Glutamatergic neuron (in vitro differentiated cells): ENCODE measurements at places on chromosomes 2 and 18.

DNA sequence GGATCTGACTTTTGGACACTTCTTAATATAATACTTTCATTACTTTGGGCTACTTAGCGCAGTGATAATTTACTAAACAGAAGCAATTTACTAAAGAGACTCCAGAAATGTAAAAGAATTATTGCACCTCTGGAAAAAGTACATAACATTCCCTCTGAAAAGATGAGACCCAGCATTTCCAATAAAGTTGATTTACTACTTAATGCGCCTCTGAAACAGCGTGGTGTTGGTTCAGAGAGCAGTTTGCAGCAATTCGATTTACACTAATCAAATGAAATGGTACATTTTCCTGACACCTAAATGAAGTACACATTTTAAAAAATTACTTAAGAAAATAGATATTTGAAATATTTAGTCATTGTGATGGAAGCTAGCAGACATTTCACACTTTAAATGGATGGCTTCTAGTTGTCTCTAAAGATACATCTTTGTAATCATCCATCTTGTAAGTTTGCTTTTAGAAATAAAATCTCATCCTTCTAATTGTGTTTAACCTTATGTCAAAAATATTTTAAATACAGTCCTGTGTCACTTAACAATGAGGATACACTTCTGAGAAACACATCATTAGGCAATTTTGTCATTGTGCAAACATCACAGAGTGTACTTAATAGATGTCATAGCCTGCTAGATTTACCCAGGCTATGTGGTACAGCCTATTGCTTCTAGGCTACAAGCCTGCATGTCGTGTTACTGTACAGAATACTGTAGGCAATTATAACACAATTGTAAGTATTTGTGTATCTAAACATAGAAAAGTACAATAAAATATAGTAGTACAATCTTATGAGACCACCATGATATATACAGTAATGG lies 284.6 kb upstream of the UBE2E3 start:
- no peak for DNase-seq

- peak; percentile 53 for DNase-seq
Observed at GRCh38 chr2:56185582-56186046, 1.8 kb downstream of the CCDC85A start.

DNA sequence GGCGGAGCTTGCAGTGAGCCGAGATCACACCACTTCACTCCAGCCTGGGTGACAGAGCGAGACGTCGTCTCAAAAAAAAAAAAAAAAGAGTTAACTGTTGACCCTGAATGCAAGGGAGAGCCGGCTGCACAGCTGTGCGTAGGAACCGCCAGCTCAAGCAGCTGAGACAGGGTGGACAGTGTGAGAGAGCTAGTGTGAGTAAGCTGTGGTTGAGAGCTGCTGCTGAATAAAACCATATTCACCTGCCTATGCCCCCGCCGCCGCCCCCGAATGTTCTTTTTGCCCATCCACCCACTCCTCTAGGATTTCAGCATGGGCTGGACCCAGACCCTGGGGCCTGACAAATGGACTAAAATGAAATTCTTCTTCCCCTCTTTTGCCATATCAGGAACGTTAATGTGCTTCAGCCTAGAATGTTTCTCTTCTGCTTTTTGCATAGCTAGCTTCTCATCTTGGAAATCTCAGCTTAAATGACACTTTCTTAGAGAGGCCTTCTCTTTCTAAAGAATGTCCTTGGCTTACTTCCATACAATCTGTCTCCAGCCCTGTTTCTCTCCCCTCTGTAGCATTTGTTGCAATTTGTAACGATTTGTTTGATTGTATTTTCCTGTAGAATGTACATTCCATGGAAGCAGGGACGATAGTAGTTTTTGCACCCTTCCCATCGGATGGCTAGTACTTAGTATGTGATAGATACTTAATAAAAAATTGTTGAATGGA lies 142.7 kb downstream of the KLHL14 start:
- DNase-seq, result no peak

- DNase-seq, result no peak
Observed at GRCh38 chr2:234133004-234133403, 82.5 kb downstream of the SPP2 start.

DNA sequence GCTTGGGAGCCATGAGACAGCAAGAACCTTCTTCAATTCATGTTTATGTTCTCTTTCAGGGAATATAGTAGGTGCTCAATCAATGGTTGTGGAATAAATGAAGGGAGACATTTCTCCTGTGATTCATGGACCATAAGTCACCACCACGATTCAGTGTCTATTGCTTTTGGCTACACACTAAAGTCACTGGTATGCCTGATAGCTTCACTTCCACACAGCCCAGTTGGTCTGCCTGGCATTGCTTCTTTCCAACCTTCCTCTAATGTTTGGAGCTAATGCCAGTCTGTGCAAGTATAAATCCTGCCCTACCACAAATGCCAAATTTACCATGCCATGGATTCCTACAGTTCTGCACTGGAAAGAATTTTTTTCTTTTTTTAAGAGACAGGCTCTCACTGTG lies 1.3 kb upstream of the CXCR1 start:
- no peak for DNase-seq

DNA sequence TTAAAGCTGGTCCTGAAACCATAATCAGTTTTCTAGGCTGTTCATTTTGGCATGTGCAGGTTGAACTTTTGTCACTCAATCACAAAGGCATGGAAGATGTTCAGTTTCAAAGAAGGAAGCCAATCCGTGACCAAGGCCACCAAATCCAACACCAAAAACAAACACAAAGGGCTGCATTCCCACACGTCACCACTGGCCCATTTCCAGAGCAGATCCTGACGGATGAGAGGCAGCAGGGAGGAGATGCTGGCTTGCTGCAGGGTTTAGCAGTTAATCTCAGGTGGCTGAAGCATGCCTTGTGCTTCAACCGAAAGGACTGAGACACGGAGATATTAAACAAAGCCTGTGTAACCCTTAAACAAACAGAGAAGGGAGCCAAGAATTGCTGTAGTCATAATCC lies 191.9 kb upstream of the CTAGE1 start:
- DNase-seq, result no peak

DNA sequence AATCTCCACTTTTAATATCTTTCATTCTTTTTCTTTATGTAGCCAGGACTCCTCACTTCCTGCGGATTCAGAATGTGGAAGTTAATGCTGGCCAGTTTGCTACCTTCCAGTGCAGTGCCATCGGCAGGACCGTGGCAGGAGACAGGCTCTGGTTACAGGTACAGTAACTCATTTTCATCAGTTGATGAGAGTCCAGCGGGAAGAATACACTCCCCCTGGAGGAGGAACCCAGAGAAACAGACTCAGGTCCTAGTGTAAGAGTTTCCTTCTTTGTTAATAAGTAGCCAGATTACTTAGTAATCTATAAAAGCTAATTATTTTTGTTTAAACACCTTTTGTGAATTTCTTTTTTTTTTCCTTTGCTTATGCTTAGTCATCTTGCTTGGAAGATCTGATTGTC lies 359.4 kb downstream of the PTPRM start:
- no peak for DNase-seq

DNA sequence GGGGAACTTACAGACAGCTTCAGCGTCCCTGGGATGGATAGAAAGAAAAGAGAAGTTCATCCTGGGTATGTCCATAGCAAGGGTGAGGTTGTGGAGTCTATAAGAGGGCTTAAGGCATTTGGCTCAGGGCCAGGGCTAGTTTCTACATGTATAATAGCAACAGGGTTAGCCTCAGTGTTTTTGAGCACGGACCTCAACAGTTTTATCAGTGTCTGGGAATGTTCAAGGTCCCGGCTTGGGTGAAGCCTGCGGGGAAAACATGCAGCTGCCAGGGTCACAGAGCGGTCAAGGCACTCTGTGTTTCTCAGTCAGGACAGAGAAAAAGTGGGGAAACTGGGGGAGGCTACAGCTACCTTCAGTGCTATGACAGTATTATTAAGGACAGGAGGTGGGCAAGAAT lies 427.7 kb upstream of the HS6ST1 start:
- no peak for DNase-seq

- no peak for DNase-seq
Observed at GRCh38 chr2:201182650-201183364, at the start of gene CASP10. Gene CASP10 (plus strand): TSS chr2:201183141. CDS start chr2:201185778, 2,637 bp downstream.

DNA sequence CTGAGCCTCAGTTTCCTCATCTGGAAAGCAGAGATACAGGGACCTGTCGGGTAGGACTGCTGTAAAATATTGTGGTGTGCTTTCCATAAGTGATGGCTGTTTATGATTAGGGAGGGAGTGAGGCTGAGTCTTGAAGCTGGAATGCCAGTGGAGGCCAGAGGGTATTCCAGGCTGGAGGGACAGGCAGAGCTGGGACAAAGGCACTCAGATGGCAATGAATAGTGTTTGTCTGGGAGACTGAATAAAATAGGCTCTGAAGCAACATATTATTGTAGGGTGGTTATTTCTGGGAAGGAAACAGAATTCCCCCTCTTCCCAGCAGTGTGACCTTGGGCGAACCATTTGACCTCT lies 120.7 kb downstream of the INHBB start:
- no peak for DNase-seq

GRCh38 chr2:43223521-43224001 lies 2.8 kb downstream of the ZFP36L2 start:
- no peak for DNase-seq

- peak; percentile 19 for DNase-seq
Observed at GRCh38 chr2:216281316-216281715, 91.0 kb downstream of the MARCHF4 start.

DNA sequence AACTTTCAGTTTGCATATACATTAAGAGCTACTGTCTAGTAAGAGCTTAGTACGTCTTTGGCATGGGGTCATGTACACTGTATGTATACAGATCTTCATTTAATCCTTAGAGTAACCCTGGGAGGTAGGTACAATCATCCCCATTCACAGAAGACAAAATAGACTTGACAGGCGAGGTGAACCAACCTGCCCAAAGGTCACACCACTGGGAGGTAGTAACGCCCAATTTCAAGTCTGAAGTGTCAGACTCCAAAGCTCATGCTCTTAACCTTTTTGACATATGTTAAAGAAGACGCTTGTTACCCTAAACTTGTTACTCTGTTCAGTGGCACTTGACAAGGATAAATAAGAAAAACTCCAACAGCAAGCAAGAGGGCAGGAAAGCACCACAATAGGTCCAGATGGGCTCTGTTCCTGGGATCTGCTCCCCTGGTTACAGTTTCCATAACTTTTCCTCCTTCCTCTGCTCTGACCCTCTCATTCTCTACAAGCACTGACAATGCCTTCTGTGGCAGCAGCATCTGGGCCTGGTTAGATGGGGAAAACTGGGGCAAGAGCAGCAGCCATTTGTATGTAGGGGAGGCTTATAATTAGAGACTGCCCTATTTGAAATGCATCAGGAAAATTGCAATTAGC lies 64.7 kb upstream of the SERTAD2 start:
- no peak for DNase-seq

DNA sequence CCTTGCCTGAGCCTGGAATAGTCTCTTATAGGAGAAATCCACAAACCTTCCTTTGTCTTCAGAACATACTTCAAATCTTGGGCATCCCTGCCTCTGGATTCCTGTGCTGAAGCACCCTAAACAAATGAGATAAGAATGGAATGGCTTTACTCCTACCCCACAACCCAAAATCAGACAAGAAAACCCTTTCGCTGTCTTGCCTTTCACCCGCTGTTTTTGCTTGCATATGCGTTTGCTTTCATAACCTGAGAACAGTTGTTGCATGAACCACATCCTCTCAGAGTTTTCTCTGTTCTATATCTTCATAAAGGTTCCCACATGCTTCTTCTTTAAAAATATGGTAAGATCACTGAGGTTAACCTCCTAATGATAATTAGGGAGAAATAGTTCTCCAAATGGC lies 132.1 kb upstream of the MAP3K20 start:
- DNase-seq, result no peak

DNA sequence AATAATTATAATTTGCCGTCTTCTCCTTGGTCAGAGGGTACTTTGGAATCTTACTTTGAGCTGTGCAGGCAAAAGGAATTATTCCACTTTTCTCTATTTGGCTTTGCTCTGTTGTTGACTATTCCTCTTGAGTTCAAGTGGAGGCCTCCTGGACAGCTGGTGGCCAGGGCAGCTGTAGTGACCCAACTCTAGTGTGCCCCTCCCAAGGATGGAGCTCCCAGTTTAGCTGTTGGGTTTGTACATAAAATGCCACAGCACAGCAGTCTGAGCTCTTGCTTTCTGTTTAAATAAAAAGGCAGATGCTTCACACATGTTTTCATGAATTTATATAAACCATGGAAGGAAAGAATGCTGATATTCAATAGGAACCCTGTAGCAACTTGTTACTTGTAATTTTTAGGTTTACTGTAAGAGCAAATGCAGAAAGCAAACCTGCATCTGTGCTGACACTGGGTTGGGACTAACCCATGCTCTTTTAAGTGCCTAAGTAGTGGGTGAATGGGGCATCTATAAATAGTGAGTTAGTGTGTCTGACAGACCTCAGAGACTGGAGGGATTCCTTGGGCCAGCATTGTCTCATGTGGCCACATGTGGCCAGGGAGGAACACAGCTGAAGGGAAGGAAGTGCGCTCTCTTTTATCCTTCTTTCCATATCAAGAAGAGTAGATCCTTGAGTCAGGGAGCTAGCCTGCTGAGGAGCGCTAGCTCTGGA lies 121.8 kb downstream of the FHOD3 start:
- no peak for DNase-seq

DNA sequence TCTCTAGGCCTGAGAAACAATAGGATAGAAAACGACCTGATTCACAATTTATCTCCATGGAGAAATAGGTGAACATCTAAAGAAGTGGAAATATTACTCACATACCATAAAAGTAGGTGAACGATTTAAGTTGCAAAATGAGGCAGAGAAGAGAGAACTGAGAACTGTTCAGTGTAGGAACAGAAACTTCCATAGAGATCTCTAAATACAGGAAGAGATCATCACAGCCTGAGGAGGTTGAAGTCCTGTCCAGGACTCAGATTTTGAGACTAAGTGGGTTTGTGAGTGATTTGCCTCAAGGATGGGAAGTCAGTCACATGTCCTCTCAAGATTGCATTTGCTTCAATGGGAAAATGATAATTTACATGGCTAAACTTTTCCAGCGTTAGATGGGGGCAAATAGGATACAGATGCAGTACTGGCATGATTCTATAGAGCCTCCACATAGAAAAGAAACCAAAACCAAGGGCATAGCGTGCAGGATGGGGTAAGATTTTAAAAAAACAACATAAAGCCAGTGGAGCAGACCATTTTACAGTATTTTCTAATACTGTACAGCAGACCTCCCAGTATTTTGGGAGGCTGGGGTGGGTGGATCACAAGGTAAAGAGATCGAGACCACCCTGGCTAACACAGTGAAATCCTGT lies 68.8 kb downstream of the MEP1B start:
- DNase-seq, result no peak

DNA sequence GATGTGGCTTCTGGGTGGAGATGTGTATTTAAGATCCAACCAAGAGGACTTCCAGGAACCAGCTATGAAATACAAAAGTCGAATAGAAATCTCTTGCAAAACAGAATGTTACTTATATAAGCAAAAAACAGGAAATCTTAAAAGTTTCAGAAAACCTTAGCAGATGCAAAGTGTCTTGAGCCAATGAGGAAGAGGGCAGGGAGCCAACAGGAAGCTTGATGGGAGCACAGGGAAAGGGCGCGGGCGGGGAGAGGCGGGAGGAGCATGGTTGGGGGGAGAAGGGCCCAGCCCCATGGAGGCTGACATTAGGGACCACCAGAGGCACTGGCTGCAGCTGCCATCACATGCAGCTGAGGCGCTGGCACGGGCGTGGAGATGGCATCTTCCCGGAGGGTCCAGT lies 203.3 kb downstream of the SNTG2 start:
- no peak for DNase-seq

- no peak for DNase-seq
Observed at GRCh38 chr2:173109253-173110188, 33.9 kb downstream of the MAP3K20 start.
